ENCODE measurements at places on chromosomes 2 and 18. TPM values are rescaled to one million over a fixed set of nuclear protein-coding genes. Genes with fewer than 3 reads are reported as not detected.

CD8A gene
- 0.63 TPM for total RNA-seq

ATP6V1B1 gene
- not detected for total RNA-seq

ACVR1C gene
- total RNA-seq, result 0.36 TPM

SNX17 gene
- 58.9 TPM for total RNA-seq

C1D gene
- total RNA-seq, result 19.5 TPM

EN1 gene
- not detected for total RNA-seq

GALR1 gene
- total RNA-seq, result 0.05 TPM

NGEF gene
- 0.16 TPM for total RNA-seq

KCNK3 gene
- 3.2 TPM for total RNA-seq

TRIM43B gene
- not detected for total RNA-seq

CBLN2 gene
- not detected for total RNA-seq

CTLA4 gene
- 0.11 TPM for total RNA-seq

NT5DC4 gene
- not detected for total RNA-seq

CHRNG gene
- not detected for total RNA-seq

GRHL1 gene
- total RNA-seq, result 0.69 TPM

ARHGEF4 gene
- 5.3 TPM for total RNA-seq

SH2D6 gene
- total RNA-seq, result not detected

SERPINB11 gene
- total RNA-seq, result not detected

TMEM200C gene
- total RNA-seq, result 0.96 TPM

CIDEA gene
- 0.33 TPM for total RNA-seq

ABHD1 gene
- total RNA-seq, result 3.5 TPM

WNT6 gene
- 1.0 TPM for total RNA-seq

EGR4 gene
- not detected for total RNA-seq

CPO gene
- total RNA-seq, result 0.25 TPM

ANKRD30B gene
- total RNA-seq, result not detected

AKAIN1 gene
- total RNA-seq, result not detected

KIF1A gene
- 2.0 TPM for total RNA-seq

TEKT4 gene
- not detected for total RNA-seq

AAK1 gene
- total RNA-seq, result 133 TPM

UGT1A4 gene
- total RNA-seq, result not detected

ATG9A gene
- total RNA-seq, result 78.2 TPM

CNTNAP5 gene
- total RNA-seq, result not detected

FAM124B gene
- 1.1 TPM for total RNA-seq

CYB5A gene
- total RNA-seq, result 105 TPM

IHH gene
- total RNA-seq, result not detected

ESPNL gene
- total RNA-seq, result not detected

HTRA2 gene
- total RNA-seq, result 26.6 TPM

FSHR gene
- total RNA-seq, result not detected

BUB1 gene
- 0.66 TPM for total RNA-seq

SLC19A3 gene
- 0.74 TPM for total RNA-seq

NAT8 gene
- not detected for total RNA-seq

C2orf15 gene
- total RNA-seq, result not detected

TMEM182 gene
- total RNA-seq, result 174 TPM

ITPRIPL1 gene
- 0.47 TPM for total RNA-seq

LRP2 gene
- 0.05 TPM for total RNA-seq

POTEJ gene
- not detected for total RNA-seq

ICA1L gene
- total RNA-seq, result 6.5 TPM

TRAK2 gene
- total RNA-seq, result 169 TPM

ALKAL2 gene
- total RNA-seq, result 1.1 TPM

CRYGD gene
- total RNA-seq, result not detected

WDPCP gene
- total RNA-seq, result 18.8 TPM

TFPI gene
- total RNA-seq, result 19.0 TPM

NLRC4 gene
- total RNA-seq, result 0.96 TPM

SCN7A gene
- 22.3 TPM for total RNA-seq

CNNM3 gene
- total RNA-seq, result 11.1 TPM

HIBCH gene
- 24.5 TPM for total RNA-seq

VSNL1 gene
- total RNA-seq, result 15.8 TPM
